ENCODE measurements at places on chromosomes 2 and 18.
A peak's percentile ranks its signal among the peaks of the same experiment; 100 is the strongest.

GRCh38 chr2:99857867-99858444 lies 284.4 kb downstream of the AFF3 start:
- no peak for DNase-seq

- no peak for DNase-seq
Observed at GRCh38 chr2:239462671-239463506, 62.1 kb upstream of the HDAC4 start.

DNA sequence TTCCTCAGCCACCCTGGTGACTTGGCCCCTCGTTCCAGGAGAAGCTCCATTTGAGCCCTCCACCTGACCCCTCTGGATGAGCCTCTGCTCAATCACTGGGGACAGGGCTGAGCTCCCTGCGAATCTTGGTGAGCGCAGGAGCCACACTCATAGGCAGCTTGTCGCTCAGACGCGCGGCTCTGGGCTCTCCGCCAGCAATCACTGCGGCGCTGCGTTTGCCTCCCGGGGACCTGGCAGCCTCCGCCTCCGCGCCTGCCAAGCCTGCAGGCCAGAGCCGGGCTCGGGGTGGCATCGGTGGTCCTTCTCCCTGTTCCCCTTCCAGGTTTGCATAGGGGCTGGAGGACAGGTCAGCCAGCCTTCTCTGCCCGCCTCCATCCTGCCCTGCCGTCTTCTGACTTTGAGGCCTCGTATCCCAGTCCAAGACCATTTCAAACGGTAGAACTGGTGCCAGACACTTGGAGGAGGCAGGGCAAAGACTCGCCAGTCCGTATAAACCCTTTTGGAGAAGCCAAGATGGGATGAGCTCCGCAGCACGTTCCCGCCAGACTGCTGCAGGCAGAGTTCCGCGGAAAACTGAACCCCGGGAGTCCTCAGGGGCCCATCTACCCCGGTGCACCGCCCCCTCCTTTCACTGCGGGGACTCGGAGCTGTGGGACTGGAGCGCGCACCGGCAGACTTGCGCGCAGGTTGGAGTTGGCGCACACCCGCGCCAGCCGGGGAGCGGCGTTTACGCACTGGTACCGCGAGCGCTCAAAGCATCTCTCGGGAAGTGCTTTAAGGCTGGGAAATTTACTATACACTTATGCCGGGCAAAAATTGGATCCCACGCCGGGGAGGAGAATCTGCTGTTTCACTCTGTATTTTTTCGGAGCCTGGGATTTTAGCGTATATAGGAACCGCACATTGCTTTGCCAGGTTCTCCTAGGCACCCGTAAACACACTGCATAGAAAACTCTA lies 1.1 kb upstream of the TACR1 start:
- DNase-seq: peak; percentile 40

GRCh38 chr18:21831413-21831831 lies 90.8 kb downstream of the MIB1 start:
- no peak for DNase-seq

- DNase-seq: no peak
Observed at GRCh38 chr2:136207030-136207623, 89.2 kb upstream of the CXCR4 start.

GRCh38 chr2:98086491-98087446 lies at the start of gene VWA3B:
VWA3B (plus strand) TSS chr2:98087167; CDS start chr2:98093093, 5,926 bp downstream.
- DNase-seq: peak; percentile 93

DNA sequence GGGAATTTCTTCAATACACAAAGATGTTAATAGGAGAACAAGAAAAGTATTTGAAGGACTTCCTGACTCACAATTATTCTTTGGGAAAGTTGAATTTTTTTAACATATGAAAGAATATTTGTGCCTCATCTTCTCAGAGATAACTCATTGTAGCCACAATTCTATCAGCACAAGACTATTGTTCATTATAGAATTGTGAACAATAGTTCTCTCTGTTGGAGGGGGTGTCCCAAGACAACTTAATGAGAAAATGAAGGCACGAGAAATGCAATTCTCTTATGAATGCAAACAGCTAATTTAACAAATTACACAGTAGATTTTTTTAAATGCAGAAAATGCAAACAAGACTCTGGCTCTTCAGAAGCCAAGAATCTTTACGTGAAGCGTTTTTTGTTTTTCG lies 157.0 kb downstream of the BARD1 start:
- DNase-seq: no peak

DNA sequence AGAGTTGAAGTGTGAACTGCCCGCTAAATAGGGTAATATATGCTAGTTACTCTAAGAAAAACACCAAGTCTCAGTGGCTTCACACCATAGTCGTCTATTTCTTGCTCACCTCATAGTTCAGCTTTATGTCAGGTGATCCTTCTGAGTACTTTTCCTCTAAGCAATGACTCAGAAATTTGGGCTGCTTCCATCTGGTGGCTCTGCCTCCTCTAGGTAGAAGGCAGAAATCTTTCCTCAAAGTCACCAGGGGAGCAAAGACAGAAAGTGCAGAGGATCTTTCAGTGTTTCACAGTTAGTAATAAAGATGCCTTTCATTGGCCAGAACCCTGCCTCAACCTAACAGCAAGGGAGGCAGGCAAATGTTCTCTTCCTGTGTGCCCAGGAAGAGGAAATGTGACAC lies 17.3 kb downstream of the CDH20 start:
- DNase-seq: no peak

DNA sequence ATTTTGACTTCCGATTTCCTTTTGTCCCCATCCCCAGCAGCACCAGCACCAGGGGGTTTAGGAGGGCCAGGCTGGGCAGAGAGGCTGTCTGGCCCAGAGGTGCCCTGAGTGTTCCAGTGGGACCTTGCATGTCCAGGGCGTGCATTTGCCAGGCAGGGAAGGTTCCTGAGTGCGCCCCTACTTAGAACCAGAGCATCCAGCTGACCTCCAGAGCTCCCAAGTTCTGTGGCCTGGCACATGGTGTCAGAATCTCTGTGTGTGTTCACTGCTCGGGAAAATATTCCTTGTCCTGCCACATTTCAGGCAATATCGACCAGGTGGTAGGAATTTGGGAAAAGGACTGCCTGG lies 5.5 kb downstream of the SIX3 start:
- no peak for DNase-seq

- peak; percentile 52 for DNase-seq
Observed at GRCh38 chr2:239249776-239250175, 151.0 kb downstream of the HDAC4 start.

- no peak for DNase-seq
Observed at GRCh38 chr2:171386627-171387026, 47.2 kb downstream of the METTL8 start.

GRCh38 chr2:36819095-36819711 lies 122.7 kb downstream of the VIT start:
- DNase-seq: peak; percentile 50

DNA sequence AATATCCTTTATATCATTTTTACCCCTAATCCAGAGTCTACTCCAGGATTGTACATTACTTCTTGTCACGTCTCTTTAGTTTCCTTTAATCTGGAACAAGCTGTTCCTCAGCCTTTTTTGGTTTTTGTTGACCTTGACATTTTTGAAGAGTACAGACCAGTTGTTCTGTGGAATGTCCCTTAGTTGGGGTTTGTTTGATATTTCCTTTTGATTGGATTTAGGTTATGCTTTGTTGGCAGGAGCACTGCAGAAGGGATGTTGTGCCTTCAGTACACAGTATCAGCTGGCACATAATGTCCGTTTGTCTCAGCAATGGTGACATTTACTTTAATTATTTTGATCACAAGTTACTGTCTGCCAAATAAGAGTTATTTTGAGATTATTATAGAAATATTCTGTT lies 160.6 kb downstream of the MEIS1 start:
- DNase-seq: no peak

GRCh38 chr18:34495506-34495905 lies 214.6 kb upstream of the DTNA start:
- DNase-seq: no peak

DNA sequence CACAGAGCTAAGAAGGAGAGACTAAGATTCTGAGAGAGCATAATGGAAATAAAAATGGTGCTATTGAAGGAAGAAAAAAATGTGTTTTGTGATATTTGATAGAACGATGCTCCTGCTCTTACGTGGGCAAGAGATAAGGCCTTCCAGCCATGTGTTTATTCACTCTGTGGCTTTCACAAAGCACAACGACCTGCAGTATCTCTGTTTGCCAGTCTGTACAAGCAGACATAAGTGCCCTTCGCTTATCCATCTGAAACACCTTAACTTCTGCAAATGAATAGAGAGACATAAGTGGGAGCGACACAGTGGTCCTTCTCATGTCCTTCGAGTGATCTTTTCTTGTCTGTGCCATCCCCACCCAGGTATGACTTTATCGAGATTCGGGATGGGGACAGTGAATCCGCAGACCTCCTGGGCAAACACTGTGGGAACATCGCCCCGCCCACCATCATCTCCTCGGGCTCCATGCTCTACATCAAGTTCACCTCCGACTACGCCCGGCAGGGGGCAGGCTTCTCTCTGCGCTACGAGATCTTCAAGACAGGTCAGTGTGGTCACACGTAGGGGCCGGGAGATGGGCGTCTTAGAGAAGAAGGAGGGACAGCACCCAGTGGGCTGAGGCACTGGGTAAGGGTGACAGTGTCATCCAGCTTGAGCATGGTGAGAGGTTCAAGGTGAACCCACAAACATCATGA lies 33.7 kb downstream of the NRP2 start:
- peak; percentile 30 for DNase-seq

- DNase-seq: peak; percentile 71
Observed at GRCh38 chr2:73987109-73987947, 2.6 kb downstream of the TET3 start.

DNA sequence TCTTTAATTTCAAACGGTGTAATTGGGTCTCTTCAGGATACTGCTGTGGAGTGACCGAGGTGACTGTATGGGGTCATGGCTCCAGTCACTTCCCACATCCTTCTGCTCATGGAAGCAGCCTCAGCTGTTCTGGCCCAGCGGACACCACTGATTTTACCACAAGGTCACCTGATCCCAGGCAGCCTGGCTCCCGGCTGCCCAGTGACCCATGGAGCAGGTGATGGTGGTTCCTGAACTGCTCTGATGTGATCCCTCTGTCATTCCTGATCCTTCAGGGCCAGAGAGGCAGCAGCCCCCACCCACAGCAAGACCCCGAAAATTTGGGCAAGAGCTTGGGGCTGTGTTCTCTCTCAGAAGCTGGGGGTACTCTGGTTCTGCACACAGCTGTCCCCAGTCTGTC lies 35.5 kb upstream of the HS6ST1 start:
- DNase-seq: no peak

- no peak for DNase-seq
Observed at GRCh38 chr2:224126440-224126839, 87.4 kb upstream of the SERPINE2 start.

GRCh38 chr2:126368758-126369157 lies 287.2 kb upstream of the GYPC start:
- DNase-seq: no peak

- DNase-seq: no peak
Observed at GRCh38 chr2:979069-979928, 28.6 kb downstream of the SNTG2 start.

DNA sequence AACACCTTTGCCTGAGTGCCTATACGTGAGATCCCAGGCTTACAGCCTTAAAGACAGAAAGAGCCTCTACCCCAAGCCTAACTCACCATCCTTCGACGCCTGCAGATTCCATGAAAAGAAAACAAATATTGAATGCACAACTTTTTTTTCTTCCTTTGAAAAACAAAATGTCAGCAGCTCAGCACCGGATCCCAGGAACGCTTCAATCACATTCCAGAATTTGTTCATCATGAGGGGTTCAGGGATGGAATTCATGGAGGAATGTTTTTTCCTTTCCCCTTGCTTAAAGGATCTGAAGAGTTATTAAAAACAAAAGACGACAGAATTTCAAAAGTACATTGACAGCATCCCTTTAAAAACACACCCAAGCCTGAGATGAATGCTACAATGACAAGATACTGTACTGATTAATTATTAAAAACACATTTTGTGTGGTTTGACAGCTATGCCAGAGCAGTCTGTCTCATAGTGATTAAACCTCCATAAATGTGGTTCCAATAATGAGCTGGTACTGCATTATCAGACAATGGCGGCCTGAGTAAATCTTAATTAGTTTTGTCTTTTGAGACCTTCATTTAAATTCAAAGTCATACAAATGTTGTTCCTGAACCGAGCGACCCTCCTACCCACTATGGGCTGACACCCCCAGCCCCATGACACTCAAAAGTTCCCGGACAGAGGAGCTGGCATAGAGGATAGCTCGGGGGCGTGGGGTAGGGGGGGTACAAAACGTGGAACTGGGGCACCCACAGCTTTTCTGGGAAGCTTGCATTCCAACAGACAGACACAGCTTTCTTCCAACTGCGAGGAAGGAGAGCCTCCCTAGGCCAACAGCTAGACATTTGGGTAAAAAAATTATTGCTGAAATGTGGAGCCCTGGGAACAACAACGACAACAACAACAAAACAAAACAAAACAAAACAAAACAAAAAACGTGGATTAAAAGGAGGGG lies 227.5 kb downstream of the TTC32 start:
- DNase-seq: no peak

DNA sequence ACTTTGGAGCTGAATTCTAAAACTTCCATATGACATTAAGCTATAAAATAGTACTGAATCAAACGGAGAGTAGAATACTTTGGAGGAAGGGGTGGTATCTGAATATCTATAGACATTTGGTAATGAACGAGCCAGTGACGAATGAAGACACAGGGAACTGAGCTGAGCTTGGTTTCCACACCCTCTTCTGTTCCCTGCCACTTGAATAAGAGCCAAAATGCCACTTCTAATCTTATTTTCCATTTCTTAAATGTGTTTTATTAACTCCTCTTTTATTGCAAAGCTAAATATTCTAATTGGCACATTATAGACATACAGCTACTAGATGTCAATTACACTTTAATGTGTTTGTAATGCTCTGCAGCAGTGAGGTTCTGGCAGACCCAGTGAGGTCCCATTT lies 76.1 kb downstream of the AFF3 start:
- no peak for DNase-seq

- no peak for DNase-seq
Observed at GRCh38 chr2:175167076-175167791, 769 bp downstream of the ATF2 start.

GRCh38 chr2:10301941-10302478 lies 694 bp upstream of the HPCAL1 start:
- peak; percentile 66 for DNase-seq

- no peak for DNase-seq
Observed at GRCh38 chr2:202022755-202023154, 10.9 kb upstream of the FZD7 start.

GRCh38 chr2:122530814-122531213 lies 775.4 kb downstream of the TSN start:
- no peak for DNase-seq

GRCh38 chr18:66972681-66973080 lies 368.8 kb upstream of the CDH19 start:
- DNase-seq: no peak

DNA sequence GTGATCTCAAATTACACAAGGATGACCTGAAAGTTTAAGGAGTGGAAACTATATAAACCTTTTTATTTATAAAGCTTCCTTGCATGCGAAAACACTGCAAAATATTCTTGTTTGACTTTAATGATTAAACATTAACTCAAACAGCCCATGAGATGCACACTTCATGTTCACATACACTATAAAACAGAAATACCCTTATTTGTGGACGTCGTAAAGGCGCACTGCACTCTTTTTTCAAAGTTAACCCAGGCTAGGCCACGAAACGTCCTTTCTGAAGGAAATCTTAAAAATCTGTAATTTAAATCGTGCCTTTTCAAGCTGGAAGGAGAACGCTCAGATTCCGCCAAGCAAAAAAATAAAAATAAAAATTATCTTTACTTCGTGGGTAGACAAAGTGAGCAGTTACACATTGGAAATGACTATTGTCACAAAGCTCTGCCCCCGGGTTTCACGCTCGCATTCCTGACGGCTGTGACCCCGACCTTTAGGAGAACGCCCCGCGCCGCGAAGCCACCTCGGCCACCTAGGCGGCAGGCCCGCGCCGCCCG lies 728 bp downstream of the FAM168B start:
- DNase-seq: peak; percentile 64

GRCh38 chr2:66460031-66460430 lies 25.1 kb downstream of the MEIS1 start:
- no peak for DNase-seq
